ENCODE measurements at places on chromosomes 2 and 18.

DNA sequence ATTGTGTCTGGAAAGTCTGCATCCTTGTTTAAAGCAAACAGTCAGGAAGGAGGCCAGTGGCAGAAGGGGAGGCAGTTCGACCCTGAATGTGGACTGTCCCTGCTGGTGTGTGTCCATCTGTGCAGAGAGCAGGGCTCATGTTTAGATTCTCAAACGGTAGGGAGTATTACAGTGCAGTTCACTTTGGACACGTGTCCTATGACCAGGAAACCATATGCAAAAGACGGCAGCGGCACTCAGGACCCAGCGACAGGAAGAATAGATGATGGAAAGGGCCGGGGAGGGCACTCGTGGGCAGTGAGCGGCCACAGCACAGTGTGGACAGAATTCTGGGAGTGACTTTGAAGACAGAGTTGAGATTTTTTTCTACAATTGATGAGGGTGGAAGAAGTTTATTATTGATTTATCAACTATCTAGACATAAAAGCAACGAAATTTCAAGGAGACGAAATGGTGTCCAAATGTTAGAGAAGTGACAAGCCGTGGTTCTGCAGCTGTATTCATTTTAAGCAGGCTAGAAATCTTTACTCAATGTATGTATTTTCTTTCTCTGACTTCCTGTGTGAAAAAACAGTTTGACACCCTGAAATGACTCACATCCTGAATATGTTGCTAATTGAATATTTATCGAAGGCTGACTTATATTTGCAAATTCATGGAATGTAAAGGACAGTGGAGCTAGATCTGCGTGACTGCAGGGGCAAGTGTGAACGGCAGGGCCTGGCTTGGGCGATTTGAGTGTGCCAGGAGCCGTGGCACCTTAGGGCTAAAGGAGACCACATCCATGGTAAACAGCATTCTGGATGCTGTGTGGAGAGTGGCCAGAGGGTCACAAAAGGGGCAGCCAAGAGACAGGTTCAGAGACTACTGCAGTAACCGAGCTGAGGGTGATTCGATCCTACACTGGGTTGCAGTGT lies 214.2 kb downstream of the PTGR3 start:
- no peak for DNase-seq

- DNase-seq, result peak; percentile 42
These were observed at the start of gene ARHGAP15 for GRCh38 chr2:143128681-143129580. ARHGAP15 (plus strand) TSS chr2:143129419.

GRCh38 chr2:205681401-205682238 lies 681 bp upstream of the NRP2 start:
- no peak for DNase-seq

GRCh38 chr2:71672826-71673795 lies 219.8 kb downstream of the DYSF start:
- DNase-seq, result no peak

DNA sequence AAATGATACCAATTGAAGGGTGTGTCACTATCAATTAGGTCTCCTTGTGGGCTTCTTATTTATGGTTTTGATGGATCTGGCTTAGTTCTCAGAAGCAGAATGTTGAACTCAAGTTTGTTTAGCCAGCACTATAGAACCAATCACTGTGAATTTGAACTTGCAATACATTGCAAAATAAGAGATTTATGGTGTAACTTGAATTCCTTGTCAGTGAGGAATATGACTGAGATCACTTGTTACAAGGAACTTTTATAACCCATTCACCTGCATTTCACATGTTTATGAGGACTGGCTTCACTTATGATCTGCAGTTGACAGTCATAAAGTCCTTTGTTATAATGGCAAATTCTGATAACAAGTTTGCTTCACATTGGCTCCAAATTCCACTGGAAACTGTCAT lies 9.8 kb downstream of the GATA6 start:
- no peak for DNase-seq

DNA sequence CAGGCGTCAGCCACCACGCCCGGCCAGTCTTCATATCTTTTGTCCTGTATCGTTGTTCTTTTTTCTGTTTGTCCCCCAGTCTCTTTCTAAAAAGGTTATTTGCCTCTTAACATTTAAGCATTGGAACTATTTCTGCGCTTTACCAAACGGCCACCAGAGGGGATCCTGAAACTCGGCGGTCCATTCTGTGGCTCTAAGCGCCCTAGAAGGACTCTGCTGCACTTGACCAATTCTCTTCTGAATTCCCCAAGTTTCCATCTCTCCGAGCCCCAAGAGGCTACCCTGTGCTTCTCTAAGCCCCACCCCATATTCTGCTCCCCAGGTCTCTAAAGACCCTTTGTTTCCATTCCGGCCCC lies 33.1 kb upstream of the REG3G start:
- DNase-seq, result no peak

GRCh38 chr2:168703926-168704325 lies 98.5 kb upstream of the NOSTRIN start:
- no peak for DNase-seq

- no peak for DNase-seq
These were observed at the start of gene FAM228A for GRCh38 chr2:24174851-24175277. FAM228A (plus strand) TSS chr2:24175053; CDS start chr2:24175481, 428 bp downstream.

DNA sequence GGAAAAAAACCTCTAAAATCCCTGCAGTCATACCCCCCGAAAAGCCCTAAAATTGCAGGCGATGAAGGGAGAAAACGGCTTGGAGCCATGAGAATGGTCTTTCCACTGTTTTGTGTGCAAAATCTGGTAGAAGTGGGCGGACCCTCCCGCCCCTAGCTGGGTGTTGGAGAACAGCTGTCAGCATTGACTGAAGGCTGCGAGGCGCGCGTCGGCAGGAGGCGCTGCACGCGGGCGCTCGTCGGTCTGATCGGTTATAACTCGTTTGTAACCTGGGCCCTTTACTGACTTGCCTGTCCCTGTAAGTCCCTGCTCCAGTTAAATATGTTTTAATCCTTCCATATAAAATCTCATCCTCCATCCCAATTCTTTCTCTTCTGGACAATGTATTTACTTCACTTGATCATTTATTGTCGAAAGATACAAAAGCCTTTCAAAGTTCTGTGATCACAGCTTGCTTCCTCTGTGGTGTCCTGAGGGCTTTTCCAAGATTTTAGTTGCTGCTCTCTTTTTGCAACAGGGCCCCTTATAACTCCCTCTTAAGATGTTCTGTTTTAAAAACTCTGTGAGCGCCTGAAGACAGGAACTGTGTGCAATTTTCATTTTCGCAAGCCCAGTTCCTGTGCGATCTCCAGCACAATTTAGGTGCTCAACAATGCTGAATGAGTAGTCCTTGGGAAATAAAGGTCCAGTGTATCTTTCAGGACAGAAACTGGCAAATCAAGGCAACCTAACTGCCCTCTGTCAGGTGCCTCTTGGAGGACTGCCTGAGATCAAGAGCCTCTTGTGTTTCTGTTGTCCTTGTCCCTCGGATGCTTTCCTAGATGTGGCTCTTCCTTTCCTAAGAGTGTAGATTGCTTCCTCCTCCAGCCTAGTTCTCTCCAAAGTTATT lies 918 bp upstream of the HNRNPLL start:
- peak; percentile 81 for DNase-seq

GRCh38 chr2:211453311-211453887 lies 897.0 kb downstream of the CPS1 start:
- DNase-seq, result no peak

DNA sequence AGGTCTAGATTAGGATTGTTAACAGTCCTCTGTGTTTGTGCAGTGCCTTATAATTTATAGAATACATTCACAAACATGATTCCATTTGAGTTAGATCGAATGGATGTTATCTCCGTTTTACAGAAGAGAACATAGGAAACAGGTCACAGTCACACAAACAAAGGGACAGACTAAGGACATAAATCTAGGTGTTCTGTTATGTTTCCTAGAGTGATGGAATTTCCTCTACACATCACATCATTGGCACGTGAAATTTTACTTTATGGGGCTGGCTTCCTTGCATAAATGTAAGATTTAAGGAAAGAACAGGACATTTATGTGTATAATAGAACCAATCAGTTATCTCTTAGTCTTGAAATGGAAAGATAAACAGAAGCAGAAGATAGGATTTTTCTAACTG lies 6.4 kb downstream of the TRIM54 start:
- no peak for DNase-seq

GRCh38 chr2:30666266-30666874 lies 140.9 kb downstream of the CAPN13 start:
- DNase-seq, result no peak

- no peak for DNase-seq
These were observed 140.7 kb upstream of the PXDN start for GRCh38 chr2:1884933-1885580.

GRCh38 chr2:6828299-6828584 lies 37.5 kb downstream of the CMPK2 start:
- no peak for DNase-seq

DNA sequence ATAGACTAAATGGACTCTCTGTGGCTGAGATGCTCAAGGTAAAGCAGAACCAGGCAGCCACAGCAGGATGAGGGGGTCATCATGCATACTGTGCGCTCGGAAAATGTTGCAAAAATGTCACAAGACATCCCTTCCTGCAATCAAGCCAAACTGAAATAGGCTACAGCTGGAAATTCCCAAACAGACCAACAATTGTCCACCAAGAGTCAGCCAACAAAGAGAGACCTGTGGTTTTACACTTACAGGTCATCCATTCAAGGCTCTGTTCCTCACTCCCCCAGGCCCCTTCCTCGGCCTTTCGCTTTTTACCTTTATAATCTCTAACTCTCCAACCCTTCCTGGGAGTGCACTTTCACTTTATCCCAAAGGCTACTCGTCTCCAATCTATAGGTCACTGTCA lies 1066.9 kb downstream of the TSN start:
- no peak for DNase-seq

GRCh38 chr2:98815795-98816194 lies 84.9 kb upstream of the MGAT4A start:
- DNase-seq, result no peak

- no peak for DNase-seq
These were observed 447.4 kb downstream of the CMPK2 start for GRCh38 chr2:6418291-6418690.

- no peak for DNase-seq
These were observed 422.2 kb downstream of the LRRTM4 start for GRCh38 chr2:77099961-77100360.

DNA sequence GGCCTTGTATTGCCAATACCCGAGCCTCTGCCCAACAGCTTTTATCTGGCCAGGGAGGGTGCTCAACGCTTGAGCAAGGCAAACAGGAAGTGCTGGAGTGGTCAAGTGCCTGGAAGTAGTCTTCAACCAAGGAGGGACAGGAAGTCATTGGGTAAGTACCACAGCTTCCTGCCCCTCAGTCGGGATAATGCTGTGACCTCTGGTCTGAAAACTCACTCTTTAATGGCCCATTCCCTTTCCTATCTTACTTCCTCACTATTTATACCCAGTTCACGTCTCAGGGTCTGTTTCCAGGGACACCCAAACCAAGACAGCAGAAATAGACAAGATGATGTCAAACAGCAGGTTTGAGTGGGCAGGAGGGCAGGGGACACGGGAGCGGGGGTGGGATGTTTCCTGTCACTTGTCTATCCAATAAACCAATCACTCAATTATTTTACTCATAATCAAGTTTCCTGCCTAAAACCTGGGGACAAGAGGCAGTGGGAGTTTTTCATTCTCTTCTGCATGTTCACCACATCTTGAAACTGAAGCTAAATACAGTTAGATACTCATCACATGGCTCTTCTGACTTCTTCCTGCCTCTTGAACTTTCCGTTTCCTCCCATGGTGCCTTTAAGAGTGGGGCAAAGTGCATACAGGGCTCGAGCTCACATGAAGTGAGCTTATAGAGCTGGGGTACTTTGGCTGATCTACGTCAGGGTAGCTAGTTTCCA lies 68.9 kb upstream of the CAB39 start:
- DNase-seq, result no peak

DNA sequence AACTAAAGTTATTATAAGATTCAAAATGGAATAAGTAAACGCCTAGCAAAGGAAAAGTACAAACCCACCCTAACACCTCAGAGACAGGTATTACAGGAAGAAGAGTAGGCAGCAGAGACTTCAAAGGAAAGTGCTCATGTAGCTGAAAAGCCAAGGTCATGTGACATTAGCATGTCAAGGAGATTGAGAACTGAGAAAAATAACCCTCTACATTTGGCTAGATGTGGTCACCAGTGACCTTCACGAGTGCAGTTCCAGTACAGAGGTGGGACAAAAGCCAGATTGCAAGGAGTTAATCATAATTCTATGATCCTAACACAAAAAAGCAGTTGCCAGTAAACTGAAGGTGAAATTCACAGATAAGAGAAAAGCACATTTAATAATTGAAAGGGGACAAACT lies 252.7 kb downstream of the ZEB2 start:
- no peak for DNase-seq

- DNase-seq, result no peak
These were observed 49.2 kb upstream of the TUBA3D start for GRCh38 chr2:131426727-131427126.

GRCh38 chr18:56083097-56083521 lies 495.1 kb upstream of the TCF4 start:
- DNase-seq, result no peak

- no peak for DNase-seq
These were observed 24.4 kb downstream of the TFCP2L1 start for GRCh38 chr2:121260370-121261154.

DNA sequence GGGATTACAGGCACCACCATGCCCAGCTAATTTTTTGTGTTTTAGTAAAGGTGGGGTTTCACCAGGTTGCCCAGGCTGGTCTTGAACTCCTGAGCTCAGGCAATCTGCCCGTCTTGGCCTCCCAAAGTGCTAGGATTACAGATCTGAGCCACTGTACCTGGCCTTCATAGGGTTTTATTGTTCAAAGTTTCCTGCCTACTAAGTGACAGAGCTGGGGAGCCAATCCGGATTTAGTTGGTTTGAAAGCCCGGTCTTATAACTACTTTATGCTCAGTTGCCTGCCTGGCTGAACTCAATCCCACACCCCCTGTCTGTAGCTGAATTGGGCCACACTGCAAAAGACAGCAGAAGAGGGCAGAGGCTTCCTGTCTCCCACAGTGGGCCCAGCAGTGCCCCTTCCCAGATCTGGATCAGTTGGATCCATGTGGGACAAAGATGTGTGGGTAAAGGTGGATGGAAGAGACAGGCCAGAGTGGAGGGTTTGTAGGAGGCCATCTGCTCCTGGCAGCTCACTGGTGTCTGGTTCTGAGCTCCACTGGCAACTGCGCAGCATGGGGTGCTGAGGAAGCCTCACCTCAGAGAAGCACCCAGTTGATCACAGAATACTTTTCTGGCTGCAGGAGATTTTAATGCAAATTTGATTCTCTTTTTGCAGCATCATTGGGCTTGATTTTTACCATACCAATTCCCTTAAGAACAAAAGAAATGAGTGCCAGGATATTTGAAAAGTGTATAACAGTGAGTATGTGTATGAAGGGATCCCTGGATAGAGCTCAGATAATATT lies 144.9 kb downstream of the DDX1 start:
- DNase-seq, result no peak

- DNase-seq, result no peak
These were observed 173.3 kb downstream of the OSR1 start for GRCh38 chr2:19185086-19185485.

GRCh38 chr18:9104244-9104901 lies 1.9 kb downstream of the NDUFV2 start:
- DNase-seq, result no peak

Measured in stimulated activated CD4-positive, alpha-beta T cell treated with anti-CD3 and anti-CD28 coated beads, Interleukin-4, amount 100 ng/mL, for 48 hours (primary cell).